ENCODE measurements at places on chromosomes 11 and 22. TPM values are rescaled to one million over a fixed set of nuclear protein-coding genes. Genes with fewer than 3 reads are reported as not detected.

DNA sequence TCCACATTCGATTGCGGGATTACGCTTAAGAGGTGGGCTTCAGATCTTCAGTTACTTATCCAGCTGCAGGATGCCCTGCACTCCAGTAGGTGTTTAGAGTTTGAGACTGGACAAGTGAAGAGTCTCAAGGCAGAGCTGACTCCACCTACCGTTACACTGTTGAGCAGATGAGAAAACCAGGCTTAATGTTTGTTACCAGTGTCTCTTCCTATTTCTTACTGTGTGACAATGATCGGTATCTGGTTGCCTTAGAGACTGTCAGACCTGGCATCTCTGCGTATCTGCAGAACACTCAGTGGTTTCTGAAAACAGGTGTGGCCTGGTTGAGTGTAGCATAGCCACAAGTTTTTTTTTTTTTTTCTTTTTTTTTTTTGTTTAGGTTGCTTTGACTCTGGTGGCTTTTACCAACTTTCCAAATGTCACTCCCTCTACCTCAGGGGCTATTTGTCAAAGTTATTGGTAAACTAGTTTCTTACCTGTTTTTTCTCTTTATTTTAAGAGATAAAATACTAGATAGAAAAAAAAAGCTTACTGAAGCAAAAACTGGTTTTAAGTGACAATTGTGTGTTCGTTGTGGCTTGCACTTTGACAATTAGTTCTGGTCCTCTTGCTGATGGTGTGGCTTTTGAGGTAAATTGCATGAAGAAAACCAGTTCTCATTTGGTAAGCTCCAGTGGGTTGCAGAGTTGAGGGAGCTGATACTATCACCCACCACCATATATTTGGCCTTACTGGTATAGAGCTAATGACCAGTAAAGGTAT lies 284.8 kb downstream of the ETS1 start:
- no peak for DNase-seq

DNA sequence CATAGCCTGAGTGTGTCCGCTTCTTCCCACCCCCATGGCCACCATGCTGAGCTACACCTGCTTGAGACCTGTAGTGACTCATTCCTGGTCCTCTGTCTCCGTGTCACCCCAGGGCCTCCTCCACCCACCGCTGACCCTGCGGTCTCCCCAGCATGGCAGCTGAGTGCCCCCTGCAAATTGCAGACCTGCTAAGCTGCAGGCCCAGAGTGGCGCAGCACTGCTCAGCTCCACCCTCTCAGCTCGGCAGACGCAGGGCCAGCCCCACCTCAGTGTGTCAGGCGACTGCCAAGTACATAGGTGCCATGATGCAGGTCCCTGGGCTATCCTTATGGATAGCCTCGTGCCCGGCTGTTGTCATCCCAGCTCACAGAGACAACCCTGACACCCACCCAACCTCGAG lies 13.1 kb downstream of the MS4A15 start:
- no peak for DNase-seq

DNA sequence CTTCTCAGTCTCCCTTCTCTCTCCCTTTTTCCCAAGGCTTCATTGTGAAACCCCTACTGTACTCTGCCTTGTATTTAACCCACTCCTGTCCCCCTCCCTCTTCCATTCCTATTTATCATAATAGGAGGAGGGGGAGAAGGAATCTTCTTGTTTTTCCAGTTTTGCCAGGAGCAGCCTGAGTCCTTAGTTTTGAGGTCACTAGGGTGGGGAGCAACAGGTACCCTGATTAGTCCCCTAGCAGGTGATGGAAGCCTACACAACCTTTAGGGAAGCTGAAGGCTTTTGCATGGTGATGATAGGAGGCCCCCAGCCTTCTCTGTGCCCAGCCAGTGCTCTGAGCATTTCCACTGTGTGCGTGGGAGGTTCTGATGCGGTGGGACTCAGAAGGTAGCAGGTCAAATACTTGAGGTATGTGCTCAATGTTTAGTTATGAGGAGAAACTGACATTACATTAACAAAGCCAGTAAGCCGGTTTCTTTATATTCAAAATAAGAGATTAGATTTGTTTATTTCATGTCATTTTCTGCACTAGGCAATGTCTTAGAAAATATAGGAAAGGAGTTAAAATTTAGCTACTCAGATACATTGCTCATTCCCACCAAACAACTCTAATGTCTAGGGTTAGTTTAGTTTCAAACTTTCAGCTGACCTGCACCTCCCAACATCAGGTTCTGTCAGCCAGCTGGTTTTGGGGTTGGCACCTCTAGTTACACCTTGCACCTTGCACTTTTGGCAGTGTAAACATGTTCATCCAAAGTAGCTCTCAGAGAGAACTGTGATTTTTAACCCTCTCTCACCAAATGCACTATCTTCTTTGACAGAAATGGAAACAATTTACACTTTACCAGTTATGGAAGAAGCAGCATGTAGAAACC lies 26.0 kb downstream of the PARVA start:
- DNase-seq: no peak

- DNase-seq: no peak
These were observed 468.0 kb downstream of the OPCML start for GRCh38 chr11:133064152-133064877.

- DNase-seq: no peak
These were observed 379.3 kb downstream of the OPCML start for GRCh38 chr11:133153031-133153430.

- DNase-seq: no peak
These were observed 32.9 kb upstream of the HORMAD2 start for GRCh38 chr22:30047364-30047738.

- no peak for DNase-seq
These were observed 583 bp downstream of the APLP2 start for GRCh38 chr11:130070109-130070845.

The UVRAG gene
- total RNA-seq: 7.4 TPM

The SLC7A4 gene
- total RNA-seq: 0.29 TPM

The MMP13 gene
- total RNA-seq: 0.12 TPM

The P2RY2 gene
- 1.1 TPM for total RNA-seq

Measured in epithelial cell of proximal tubule (primary cell).